Activated CD8-positive, alpha-beta memory T cell treated with anti-CD3 and anti-CD28 coated beads for 48 hours (primary cell): ENCODE measurements at places on chromosomes 6 and 20.

DNA sequence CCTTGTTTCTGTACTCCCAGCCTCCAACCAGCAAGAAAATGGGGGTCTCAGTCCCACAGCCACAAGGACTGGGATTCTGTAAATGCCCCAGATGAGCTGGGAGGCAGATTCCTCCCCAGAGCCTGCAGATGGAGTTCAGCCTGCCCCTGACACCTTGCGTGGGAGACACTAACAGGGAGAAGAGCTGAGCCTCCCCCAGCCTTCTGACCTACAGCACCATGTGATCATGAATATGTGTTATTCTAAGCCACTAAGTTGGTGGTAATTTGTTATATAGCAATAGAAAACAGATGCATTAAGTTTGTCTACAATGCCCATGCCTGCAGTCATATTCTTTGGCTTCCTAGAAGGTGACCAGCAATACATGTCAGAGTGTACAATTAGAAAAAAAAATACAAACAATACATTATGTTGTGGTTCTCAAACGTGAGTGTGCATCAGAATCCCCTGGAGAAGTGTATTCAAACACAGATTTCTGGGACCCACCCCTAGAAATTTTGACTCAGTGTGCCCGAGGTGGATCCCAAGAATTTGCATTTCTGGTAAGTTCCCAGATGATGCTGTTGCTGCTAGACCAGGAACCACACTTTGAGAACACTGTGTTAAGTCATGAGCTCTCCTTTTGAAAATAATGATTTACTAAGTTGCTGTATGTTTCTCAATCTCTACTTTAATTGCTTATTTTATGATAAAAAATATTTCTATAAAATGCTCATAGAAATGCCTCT is 39.9 kb downstream of the SLC22A3 start:
- no peak for DNase-seq

DNA sequence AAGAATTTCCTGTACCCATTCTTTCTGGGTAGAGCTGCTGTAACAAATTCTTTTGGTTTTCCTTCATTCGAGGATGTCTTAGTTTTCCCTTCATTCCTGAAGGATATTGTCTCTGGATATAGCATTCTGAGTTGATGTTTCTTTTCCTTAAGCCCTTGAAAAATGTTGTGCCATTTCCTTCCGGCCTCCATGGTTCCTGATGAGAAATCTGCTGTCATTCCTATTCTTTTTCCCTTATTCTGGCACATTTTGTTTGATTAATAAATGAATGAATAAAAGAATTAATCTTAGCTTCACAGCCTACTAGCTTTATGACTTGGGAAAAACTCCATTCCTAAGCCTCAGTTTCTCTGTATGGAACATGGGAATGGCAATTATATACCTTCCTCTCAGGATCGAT is 173.1 kb downstream of the EYA2 start:
- DNase-seq: no peak

DNA sequence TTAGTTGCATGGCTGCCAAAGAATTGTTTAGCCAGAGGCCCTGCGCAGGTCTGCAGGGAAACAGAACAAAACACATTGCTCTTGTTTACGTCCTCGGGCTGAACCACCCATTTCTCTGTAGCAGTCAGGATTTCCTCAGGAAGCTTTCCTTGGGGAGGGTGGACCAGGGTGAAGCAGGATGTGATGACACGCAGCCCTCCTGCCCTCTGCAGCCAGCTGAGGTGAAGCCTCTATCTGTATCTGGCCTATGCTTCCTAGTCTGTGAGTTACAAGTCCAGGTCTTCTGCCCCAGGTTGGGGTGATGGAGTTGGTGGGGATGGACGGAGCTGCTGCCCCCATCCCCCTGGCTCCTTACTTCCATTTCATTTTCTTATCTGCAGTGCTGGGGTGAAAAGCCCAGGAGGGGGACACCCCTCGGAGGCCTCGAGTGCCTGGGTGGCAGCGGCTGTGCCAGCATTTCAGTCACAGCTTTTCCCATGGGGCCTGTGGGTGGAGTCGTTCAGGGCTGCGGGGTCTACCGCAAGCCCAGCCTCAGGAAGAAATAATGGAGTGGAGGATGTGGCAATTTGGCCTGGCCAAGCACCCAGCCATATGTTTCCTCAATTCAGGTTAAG is 24.9 kb downstream of the SASH1 start:
- DNase-seq: no peak

DNA sequence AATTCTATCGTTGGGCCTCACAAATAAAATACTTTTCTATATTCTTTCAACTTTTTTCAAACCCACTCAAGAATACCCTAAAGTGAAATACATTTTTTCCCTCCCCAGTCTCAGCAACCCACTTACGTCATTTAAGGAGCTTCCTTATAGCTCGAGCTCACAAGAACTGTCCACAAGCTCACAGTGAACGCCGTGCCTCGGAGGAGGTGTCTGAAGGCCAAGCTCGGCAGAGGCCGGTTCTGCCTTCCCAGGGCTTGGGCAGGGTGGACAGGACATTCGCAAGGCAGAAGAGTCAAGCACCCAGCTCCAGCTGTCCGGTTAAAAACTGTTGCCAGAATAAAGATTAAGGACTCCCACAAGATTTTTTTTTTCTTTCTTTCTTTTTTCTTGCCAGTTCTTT is 802.3 kb downstream of the QKI start:
- DNase-seq: no peak

GRCh38 chr6:159972506-159973268 is 3.8 kb downstream of the IGF2R start:
- no peak for DNase-seq

DNA sequence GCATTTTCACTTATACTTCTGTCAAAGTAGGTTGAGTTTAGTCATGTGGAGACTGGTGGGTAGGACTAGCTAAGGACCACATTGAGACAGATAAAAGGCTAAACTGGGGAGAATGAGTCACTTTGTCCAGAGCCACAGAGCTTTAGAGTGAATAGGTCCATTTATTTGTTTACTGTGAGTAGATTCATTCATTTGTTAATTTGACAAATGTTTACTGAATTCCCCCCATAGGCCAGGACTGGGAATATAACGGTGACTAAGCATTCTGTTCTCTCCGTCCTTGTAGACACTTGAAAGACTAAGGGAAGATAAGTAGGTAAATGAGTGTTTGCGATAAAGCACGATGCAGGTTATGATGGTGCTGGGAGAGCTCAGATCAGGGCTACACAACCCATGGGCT is 699.7 kb upstream of the ID4 start:
- no peak for DNase-seq

GRCh38 chr6:41515995-41516394 is 30.2 kb upstream of the FOXP4 start:
- DNase-seq: no peak

DNA sequence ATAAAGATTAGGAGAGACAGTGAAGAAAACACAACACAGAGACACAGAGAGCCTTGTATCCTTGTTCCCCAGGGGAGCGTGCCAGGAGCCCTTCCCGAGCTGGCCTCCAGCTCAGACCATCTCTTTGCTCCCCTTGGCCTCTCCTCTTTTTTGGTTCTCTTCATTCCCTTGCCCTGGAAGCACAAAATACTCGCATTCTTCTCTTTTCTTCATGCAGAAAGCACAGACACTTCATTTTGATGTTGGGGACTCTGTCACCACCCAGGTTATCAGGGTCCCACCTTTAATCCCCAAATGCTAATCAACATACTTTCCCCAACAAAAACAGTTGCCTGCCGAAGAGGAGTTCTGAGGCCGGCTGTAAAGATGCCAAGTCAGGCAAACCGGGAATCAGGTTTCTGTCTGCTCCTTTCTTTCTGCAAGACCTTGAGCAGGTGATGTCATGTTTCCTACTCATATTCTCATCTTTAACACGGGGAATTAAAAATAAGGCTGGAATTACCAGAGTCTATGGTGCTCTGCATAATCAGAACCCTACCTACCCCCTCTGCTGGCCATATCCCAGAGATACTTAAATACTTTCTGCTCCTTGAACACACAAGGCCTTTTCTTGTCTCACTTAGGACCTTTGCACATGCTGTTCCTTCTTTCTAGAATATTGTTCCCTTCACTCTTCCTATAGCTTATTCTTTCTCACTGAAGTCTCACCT is 21.7 kb downstream of the TGM6 start:
- no peak for DNase-seq

DNA sequence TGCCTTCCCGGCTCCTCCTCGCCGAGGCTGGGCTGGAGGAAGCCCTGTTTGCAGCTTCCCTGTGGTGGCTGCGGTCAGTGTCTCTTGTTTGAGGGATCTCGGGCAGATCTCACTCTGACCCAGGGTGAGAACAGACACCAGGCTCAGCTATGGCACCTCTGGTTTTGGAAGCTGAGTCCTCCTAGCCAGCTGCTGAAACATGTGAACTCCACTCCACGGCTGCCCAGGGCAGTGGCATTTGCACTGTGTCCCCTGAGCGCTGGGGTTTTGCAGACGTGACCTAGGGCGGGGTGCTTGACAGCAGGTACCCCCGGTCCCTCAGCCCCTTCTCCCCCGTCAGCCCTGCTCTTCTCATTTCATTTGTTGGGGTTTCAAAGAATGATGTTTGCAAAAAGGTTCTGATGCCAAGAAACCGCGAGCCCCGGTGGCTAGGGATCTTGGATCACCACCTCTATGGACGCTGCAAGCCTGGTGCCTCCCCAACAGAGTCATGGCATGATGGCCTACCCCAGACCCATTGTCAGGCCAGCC is 55.0 kb upstream of the DACT2 start:
- DNase-seq: no peak

DNA sequence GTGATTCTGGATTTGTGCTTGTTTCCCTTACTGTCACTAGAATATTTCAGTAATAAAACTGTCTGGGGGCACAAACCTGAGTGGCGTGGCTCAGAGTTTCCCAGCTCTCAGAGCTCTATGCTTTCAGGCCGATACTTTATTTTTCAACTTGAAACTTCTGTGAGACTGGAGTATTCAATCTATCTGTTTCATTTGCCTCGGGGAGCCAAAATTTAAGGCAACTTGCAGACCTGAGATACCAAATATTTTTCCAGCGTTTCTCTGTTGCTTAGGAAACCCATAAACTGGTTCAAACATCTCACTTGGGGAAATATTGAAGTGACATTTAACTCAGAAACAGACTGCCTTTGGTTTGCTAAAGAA is 74.7 kb downstream of the SOBP start:
- no peak for DNase-seq

DNA sequence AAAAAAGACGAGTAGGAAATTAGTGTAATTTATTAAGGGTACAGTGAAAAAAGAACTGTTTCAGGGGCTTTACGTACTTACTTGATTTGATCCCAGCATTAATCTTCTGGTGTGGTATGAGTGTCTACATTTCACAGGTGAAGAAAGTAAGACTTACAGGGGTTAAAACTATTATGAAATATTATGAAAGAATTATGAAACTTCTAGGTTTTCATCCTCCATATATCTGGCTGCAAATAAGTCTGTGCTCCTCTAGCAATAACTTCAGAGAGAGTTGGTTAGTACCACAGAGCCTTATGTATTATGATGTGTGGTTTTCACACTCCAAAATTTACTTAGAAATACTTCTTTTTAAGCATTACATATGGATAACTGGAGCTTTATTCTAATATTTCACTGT is 41.9 kb downstream of the ZFAND3 start:
- no peak for DNase-seq

- no peak for DNase-seq
Observed at GRCh38 chr6:55734256-55734655, 141.1 kb downstream of the BMP5 start.

- DNase-seq: no peak
Observed at GRCh38 chr20:35368666-35369423, 42.9 kb downstream of the UQCC1 start.

- no peak for DNase-seq
Observed at GRCh38 chr6:130675072-130675471, 152.1 kb upstream of the SMLR1 start.

DNA sequence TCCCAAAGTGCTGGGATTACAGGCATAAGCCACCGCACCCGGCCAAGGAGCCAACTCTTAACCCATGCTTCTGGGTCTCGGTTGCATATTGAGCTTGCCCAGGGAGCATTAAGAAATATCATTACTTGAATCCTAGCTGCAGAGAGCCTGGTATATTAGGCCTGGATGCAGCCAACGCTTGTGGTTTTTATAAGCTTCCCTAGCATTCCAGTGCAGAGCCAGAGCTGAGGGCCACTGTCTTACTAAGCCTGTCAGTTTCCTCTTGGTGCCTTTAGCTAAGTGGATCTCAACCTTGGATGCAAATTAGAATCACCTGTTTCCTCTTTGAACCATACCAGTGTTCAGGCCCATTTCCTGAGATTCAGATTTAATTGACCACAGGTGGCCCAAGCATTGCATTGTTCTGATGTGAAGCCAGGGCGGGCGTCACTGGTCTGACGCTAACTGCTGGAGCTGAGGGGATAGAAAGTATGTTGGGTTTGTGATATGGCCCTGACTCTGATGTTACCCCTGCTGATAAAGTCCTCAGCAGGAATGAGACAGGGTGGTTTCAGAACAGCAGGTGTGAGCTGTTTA is 76.3 kb downstream of the BTBD3 start:
- no peak for DNase-seq

- DNase-seq: no peak
Observed at GRCh38 chr20:16476032-16476431, 97.2 kb downstream of the KIF16B start.

DNA sequence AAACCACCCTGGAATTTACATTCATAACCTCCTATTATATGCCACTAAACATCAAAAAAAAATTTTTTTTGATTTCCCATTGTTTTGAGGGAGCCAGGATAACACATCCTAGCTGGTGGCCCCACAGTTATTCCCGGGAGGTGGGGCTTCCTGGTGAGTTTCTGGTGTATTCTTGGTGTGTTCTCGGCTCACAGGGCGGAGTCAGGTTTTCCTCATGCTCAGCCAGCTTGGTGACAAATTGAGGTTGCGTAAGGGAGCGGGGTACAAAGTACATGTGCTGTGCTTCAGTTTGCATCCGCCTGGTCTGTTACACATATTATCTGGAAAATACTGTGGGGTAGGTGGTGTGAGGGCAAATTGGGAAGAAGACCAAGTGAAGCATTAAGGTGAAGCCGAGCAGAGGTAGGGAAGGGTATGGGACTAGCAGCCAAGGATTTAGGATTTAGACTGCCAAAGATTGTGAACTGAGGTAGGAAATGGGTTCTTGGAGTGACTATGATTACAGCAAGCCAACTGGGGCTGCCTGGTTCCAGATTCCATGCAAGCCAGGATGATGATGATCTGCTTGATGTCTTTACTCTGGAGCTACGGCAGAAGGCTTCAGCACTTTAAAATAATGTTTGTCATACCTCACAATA is 46.2 kb upstream of the EEF1A1 start:
- DNase-seq: no peak

- no peak for DNase-seq
Observed at GRCh38 chr20:33919653-33920052, 74.1 kb upstream of the RALY start.

DNA sequence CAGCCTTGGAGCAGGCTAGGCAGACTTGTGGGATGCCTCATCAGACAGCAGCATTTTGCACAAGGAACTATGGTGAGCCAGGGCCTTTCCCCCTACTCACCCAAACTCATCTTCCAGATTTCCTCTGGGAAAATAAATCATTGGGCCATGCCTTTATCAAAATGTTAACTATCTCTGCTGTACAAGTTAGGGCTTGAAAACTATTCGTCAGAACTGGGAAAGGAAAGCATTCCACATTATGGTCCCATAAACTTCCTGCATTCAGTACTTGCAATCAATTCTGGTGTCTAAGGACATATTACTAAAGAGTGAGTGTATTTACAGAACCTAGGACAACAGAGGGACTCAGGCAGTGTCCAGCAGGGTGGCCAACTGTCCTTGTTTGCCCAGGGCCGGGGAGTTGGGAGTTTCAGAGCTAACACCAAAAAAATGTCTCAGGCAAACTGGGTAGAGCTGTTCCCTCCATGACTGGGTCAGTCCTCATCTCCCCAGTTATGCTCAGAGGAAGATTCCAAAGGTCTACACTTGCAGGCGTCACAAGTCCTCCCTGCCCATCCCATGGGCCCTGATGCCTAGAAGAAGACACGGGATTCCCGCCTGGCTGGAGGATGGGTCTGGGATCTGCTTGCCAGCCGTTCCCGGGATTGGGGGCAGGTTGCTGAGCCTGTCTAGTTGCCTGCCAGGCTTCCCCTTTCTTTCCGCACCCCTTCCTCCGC is 72.2 kb downstream of the SLC22A3 start:
- no peak for DNase-seq
